ENCODE measurements at places on chromosomes 4 and X.

DNA sequence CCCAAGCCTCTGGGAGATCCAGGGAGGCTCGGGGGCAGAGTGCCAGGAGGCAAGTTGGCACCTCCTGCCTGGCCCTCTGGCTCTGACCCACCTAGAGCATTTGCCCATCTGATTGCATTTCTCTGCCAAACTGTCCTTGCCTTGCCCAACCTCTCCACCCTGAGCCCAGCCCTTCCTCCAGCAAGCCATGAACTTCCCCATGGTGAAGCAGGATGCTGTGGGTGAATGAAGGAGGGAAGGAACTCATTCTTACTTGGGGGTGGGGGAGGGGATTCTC lies 9.3 kb upstream of the CNGA2 start:
- H3K36me3 ChIP-seq: no peaks in the 10 kb centered on the region
- H3K4me3 ChIP-seq: no peak overlapping the region
- H3K27me3 ChIP-seq: no peaks in the 10 kb centered on the region
- no peak overlapping the region for H3K27ac ChIP-seq
- H3K4me1 ChIP-seq: no peaks in the 10 kb centered on the region

- no peak overlapping the region for H3K4me3 ChIP-seq
- no peaks in the 10 kb centered on the region for H3K36me3 ChIP-seq
- H3K27ac ChIP-seq: peak overlapping the region; percentile 74
- peak; percentile 69 for DNase-seq
- peaks cover 14% of the 10 kb centered on the region for H3K4me1 ChIP-seq
- H3K27me3 ChIP-seq: no peaks in the 10 kb centered on the region
Measured at GRCh38 chr4:11614426-11614825, 185.7 kb upstream of the HS3ST1 start.

GRCh38 chr4:11049001-11049400 lies 364.4 kb upstream of the CLNK start:
- H3K4me3 ChIP-seq: no peak overlapping the region
- no peaks in the 10 kb centered on the region for H3K27me3 ChIP-seq
- no peak for DNase-seq
- no peaks in the 10 kb centered on the region for H3K36me3 ChIP-seq

DNA sequence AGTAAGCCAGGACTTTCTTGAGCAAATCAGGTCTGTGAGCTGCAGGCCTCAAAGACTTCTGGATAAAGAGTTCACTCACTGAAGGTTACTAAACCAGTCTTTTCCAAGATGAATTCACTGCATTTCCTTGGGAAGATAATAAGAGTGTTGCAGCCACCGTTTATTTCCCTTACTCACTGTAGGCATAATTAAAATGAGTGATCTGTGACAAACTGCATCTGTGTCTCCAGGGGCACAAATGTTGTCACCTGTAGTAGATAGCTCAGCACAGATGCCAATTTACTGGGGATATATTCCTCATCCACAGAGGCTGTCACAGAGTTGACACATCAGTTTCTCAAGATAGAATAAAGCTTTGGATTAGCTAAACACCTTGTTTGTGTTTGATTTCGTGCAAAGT lies 580.2 kb downstream of the SPRY1 start:
- no peak for DNase-seq
- no peak overlapping the region for H3K4me3 ChIP-seq
- H3K27me3 ChIP-seq: no peaks in the 10 kb centered on the region
- H3K4me1 ChIP-seq: peaks cover 14% of the 10 kb centered on the region
- H3K27ac ChIP-seq: peak overlapping the region; percentile 12

- no peak overlapping the region for H3K4me3 ChIP-seq
- no peaks in the 10 kb centered on the region for H3K36me3 ChIP-seq
- H3K27ac ChIP-seq: no peak overlapping the region
- no peaks in the 10 kb centered on the region for H3K27me3 ChIP-seq
Measured at GRCh38 chr4:183072176-183072575, 26.9 kb upstream of the WWC2 start.

- H3K4me3 ChIP-seq: peak within 1 kb of the TSS; percentile 92
- peaks cover 15% of the 10 kb centered on the region for H3K4me1 ChIP-seq
- no peaks in the 10 kb centered on the region for H3K36me3 ChIP-seq
- peak within 1 kb of the TSS; percentile 89 for H3K27ac ChIP-seq
- peak; percentile 94 for DNase-seq
Measured at GRCh38 chr4:38867478-38868058, at the start of gene FAM114A1. TSS of gene FAM114A1 (plus strand) at chr4:38867806. CDS start at chr4:38878079, 10,273 bp downstream.

GRCh38 chrX:83019258-83019657 lies 488.8 kb upstream of the POU3F4 start:
- no peak overlapping the region for H3K27ac ChIP-seq
- no peaks in the 10 kb centered on the region for H3K4me1 ChIP-seq

GRCh38 chr4:39433878-39434492 lies 24.7 kb downstream of the RPL9 start:
- no peak overlapping the region for H3K4me3 ChIP-seq
- DNase-seq: no peak
- no peaks in the 10 kb centered on the region for H3K27me3 ChIP-seq
- H3K4me1 ChIP-seq: peaks cover 15% of the 10 kb centered on the region
- no peaks in the 10 kb centered on the region for H3K36me3 ChIP-seq
- no peak overlapping the region for H3K27ac ChIP-seq

GRCh38 chrX:41118156-41118555 lies 32.9 kb downstream of the USP9X start:
- H3K36me3 ChIP-seq: no peaks in the 10 kb centered on the region
- no peak overlapping the region for H3K27ac ChIP-seq
- H3K27me3 ChIP-seq: no peaks in the 10 kb centered on the region
- H3K4me1 ChIP-seq: no peaks in the 10 kb centered on the region

DNA sequence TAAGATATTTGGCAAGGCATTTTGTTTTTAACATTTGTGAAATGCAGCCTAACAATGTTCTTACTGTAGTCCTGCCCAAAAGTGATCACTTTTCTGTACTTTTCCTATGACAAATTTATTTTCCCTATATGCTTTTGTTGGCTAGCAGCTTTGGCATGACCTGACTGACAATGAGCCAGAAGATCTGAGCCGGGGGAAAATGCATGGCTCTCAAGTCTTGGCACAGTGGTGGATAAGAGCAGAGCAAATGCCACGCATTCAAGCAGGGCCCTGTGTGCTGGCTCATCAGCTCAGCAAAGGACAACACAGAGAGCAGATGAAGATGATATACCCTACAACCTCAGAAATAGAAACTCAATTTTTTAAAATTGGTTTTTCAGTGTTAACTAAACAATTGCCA lies 187.3 kb downstream of the ANAPC10 start:
- H3K27me3 ChIP-seq: no peaks in the 10 kb centered on the region
- DNase-seq: no peak

GRCh38 chrX:30373479-30373878 lies 64.3 kb upstream of the NR0B1 start:
- H3K4me3 ChIP-seq: no peak overlapping the region
- no peaks in the 10 kb centered on the region for H3K27me3 ChIP-seq
- H3K4me1 ChIP-seq: no peaks in the 10 kb centered on the region
- H3K27ac ChIP-seq: no peak overlapping the region

- DNase-seq: no peak
- H3K36me3 ChIP-seq: no peaks in the 10 kb centered on the region
- no peak overlapping the region for H3K4me3 ChIP-seq
- no peak overlapping the region for H3K27ac ChIP-seq
Measured at GRCh38 chr4:182488896-182489295, 245.7 kb downstream of the TENM3 start.

- no peak overlapping the region for H3K27ac ChIP-seq
- no peaks in the 10 kb centered on the region for H3K4me1 ChIP-seq
- H3K4me3 ChIP-seq: no peak overlapping the region
- H3K36me3 ChIP-seq: no peaks in the 10 kb centered on the region
- DNase-seq: no peak
Measured at GRCh38 chr4:23707652-23708026, 182.2 kb downstream of the PPARGC1A start.

- no peaks in the 10 kb centered on the region for H3K4me1 ChIP-seq
- DNase-seq: no peak
- no peaks in the 10 kb centered on the region for H3K36me3 ChIP-seq
- no peak overlapping the region for H3K4me3 ChIP-seq
- no peak overlapping the region for H3K27ac ChIP-seq
- no peaks in the 10 kb centered on the region for H3K27me3 ChIP-seq
Measured at GRCh38 chrX:130009658-130010223, 27.3 kb downstream of the BCORL1 start.

- H3K27me3 ChIP-seq: no peaks in the 10 kb centered on the region
- no peak overlapping the region for H3K27ac ChIP-seq
- H3K36me3 ChIP-seq: no peaks in the 10 kb centered on the region
- no peak overlapping the region for H3K4me3 ChIP-seq
- DNase-seq: no peak
Measured at GRCh38 chr4:129603241-129603931, 507.4 kb downstream of the C4orf33 start.

GRCh38 chr4:83757121-83757621 lies 221.3 kb downstream of the GPAT3 start:
- peak; percentile 41 for DNase-seq
- no peaks in the 10 kb centered on the region for H3K27me3 ChIP-seq
- H3K27ac ChIP-seq: peak overlapping the region; percentile 29
- H3K4me1 ChIP-seq: no peaks in the 10 kb centered on the region
- H3K4me3 ChIP-seq: no peak overlapping the region
- no peaks in the 10 kb centered on the region for H3K36me3 ChIP-seq

- H3K4me1 ChIP-seq: no peaks in the 10 kb centered on the region
- no peak overlapping the region for H3K4me3 ChIP-seq
- no peak overlapping the region for H3K27ac ChIP-seq
- H3K36me3 ChIP-seq: no peaks in the 10 kb centered on the region
- H3K27me3 ChIP-seq: no peaks in the 10 kb centered on the region
Measured at GRCh38 chrX:154350429-154351182, 23.8 kb downstream of the FLNA start.

DNA sequence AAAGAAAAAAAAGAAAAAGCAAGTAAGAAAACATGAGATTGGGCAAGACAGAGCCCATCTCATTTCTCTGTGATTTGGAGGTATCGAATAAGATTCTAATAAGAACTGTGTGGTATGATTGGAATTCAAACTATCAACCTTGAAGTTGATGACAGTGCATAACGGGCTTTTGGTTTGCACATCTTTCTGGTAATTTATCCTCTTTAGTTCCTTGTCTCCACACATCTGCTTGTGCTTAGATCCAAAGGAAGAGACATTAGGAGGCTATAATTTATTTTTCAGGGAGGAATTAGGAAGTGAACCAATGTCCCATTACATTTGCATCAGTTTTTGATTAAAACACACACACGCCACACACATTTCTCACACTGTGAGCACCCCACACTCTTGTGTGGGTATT lies 149.9 kb downstream of the ARSF start:
- H3K4me3 ChIP-seq: no peak overlapping the region
- H3K4me1 ChIP-seq: no peaks in the 10 kb centered on the region
- H3K27me3 ChIP-seq: no peaks in the 10 kb centered on the region
- H3K27ac ChIP-seq: no peak overlapping the region
- no peak for DNase-seq

DNA sequence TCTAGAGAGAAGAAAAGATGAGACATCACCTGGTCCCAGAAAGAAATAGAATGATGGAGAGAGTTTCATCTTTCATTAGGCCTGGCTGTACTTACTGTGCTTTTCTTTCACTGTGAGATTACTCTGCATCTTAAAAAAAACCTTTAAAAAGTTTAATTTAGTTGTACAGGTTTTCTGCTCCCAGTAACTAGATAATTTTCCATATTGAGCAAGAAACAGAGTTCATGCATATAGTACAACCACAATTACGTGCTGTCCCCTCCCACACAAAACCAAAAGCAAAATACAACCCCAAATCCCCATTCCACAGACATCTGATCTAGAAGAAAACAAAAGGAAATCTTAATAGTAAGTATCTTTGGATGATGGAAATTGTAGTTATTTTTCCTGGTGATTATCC lies 371.2 kb downstream of the SH2D1A start:
- H3K27ac ChIP-seq: no peak overlapping the region
- no peaks in the 10 kb centered on the region for H3K36me3 ChIP-seq
- no peaks in the 10 kb centered on the region for H3K27me3 ChIP-seq
- DNase-seq: no peak
- H3K4me3 ChIP-seq: no peak overlapping the region

GRCh38 chr4:110005461-110006056 lies 92.9 kb downstream of the EGF start:
- no peak overlapping the region for H3K27ac ChIP-seq
- H3K27me3 ChIP-seq: no peaks in the 10 kb centered on the region
- peaks cover 7% of the 10 kb centered on the region for H3K4me1 ChIP-seq
- H3K36me3 ChIP-seq: no peaks in the 10 kb centered on the region
- DNase-seq: peak; percentile 77
- H3K4me3 ChIP-seq: no peak overlapping the region

- no peaks in the 10 kb centered on the region for H3K36me3 ChIP-seq
- peak; percentile 23 for DNase-seq
- H3K27ac ChIP-seq: peak overlapping the region; percentile 78
- H3K4me1 ChIP-seq: peaks cover 5% of the 10 kb centered on the region
- H3K27me3 ChIP-seq: no peaks in the 10 kb centered on the region
Measured at GRCh38 chrX:72479324-72480274, 93.0 kb downstream of the HDAC8 start.

DNA sequence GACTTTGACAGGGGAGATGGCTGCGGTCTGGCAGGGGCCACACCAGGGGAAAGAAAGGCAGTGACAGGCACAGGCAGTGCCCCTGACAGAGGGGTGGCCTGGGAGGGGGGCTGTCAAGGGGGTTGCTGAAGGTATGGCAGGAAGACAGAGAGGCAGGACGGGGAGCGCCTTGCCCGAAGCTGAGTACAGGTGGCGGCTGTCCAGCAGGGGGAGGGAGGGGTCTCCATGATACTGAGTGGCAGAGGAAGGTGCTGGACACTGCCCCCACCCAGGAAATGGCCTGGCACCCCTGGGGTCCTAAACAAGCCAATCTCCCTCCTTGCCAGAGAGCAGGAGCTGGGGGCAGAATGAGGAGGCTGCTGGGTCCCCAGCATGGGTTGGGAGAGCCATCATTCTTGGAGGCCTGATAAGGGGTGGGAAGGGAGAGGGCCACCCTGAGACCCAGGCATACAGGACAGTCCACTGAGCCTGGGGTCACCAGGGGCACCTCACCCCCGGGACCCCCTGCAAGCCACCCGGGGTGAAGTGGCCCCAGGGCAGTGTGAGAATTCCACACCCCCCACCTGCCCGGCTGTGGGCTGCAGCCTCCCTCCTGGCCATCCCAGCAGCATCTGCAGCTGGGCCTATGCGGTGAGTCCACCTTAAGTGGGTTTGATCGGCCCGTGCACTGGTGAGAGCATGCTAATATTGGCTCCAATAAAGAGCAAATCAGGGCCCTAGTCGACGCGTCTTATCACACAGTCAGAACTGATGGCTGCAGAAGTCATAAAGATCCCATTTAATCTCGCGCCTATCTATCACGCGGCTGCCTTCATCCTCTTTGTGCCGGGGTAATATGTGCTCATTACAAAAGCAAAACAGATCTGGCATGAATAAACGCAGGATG lies 108.5 kb downstream of the FAM53A start:
- no peak for DNase-seq
- H3K36me3 ChIP-seq: no peaks in the 10 kb centered on the region
- no peak overlapping the region for H3K4me3 ChIP-seq
- H3K27me3 ChIP-seq: peaks cover 13% of the 10 kb centered on the region

DNA sequence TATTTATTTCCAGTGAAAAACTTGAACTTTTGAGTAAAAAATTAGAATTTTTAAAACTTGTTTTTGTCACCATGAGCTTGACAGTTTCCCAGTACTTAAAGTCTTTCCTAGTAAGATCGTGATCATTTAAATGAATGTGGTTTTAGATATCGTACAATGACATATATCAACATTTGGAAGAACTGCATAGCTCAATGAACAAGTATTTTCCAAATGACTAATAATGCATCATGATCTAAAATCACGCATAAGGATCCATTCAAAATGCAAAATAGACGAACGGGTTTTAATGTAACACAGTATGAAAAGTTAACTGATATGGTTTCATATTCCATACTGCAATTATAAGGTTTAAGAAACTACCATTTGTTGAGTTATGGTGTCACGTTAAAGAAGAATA lies 4.1 kb upstream of the NDNF start:
- no peaks in the 10 kb centered on the region for H3K36me3 ChIP-seq
- DNase-seq: no peak
- no peak overlapping the region for H3K27ac ChIP-seq
- H3K4me3 ChIP-seq: no peak overlapping the region
